ENCODE measurements at places on chromosomes 11 and 22.
A peak's percentile ranks its signal among the peaks of the same experiment; 100 is the strongest.

DNA sequence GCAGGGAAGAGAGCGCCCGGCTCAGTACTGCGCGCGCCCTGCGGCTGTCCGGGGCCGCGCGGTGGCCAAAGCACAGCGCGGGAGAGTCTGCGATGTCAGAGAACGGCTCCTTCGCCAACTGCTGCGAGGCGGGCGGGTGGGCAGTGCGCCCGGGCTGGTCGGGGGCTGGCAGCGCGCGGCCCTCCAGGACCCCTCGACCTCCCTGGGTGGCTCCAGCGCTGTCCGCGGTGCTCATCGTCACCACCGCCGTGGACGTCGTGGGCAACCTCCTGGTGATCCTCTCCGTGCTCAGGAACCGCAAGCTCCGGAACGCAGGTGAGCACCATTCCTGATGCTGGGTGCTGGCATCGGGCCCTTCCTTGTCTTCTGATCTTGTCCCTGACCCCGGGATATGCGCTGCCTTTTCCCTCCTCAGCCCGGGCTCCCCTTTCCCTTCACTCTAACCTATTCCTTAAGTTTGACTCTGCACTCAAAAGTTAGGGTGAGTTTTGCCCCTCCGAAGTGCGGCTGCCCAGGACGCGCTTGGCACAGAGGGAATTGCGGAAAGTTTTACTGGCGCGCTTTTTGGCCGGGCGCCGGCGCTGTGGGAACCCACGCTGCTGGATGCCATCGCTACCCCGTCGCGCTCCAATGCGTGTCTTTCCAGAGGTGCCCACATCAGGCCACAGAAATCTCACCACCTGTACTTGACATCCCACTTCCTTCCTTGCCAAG is at the start of gene MTNR1B:
Gene MTNR1B, plus strand, starts transcription at position 18 of the 714 bp plus-strand sequence. Its CDS starts 75 bp downstream, at position 93.
- no peak for DNase-seq

DNA sequence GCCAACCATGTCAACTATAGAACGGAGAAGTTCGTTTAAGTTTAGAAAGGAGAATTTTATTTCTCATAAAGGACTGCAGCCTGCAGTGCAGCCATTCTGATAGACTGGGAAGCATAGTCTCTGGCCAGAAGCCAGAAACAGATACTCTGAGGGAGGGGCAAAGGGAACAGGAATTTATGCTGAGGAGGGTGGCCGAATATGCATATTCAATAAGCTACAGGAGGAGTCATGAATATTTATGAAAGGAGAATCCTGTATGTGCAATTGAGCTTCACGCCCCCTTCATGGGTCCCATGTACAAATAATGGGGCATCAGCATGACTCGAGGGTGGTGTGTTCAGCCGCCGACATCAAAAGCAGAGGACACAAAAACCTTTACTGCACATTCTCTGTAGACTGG is 199.9 kb downstream of the CWF19L2 start:
- DNase-seq: no peak

DNA sequence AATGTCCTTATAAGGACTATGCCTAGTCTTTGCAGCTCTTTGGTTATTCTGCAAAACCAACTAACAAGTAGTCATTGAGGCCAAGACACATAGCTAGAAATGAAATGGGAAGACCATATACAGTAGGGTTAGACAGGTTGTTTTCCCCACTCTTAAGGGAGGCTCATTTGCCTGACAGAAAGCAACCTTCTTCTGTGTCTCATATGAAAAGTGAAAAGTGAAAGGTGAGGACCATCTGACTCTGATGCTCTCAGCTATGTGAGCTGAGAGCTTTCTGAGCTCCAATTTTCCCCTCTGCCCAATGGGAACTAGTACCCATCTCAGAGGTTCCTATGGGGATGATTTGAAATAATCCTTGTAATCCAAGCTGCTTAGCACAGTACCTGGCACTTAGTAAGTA is 142.0 kb upstream of the BDNF start:
- DNase-seq: no peak

GRCh38 chr11:32890843-32891656 is 1.6 kb upstream of the QSER1 start:
- DNase-seq: no peak

GRCh38 chr11:112697391-112698178 is 263.6 kb upstream of the NCAM1 start:
- no peak for DNase-seq

GRCh38 chr22:33126881-33127280 is 68.7 kb upstream of the SYN3 start:
- peak; percentile 12 for DNase-seq

DNA sequence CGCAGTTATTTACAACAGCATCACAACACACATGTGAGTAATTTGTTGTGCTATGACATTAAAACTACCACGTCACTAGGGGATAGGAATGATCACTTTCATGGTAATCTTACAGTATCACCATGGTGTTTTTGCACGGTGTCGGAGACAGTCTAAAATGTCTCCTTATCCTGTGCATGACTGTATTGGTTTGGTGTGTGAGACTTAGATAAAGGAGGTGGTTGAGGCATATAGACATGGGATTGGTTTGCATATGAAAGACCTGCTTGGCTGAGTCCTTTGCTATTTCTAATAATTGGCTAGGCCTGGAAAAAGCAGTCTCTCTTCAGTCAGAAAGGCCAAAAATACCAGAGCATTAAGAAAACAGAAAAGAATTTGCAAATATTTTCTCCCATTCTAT is 30.2 kb downstream of the MSANTD4 start:
- DNase-seq: no peak

DNA sequence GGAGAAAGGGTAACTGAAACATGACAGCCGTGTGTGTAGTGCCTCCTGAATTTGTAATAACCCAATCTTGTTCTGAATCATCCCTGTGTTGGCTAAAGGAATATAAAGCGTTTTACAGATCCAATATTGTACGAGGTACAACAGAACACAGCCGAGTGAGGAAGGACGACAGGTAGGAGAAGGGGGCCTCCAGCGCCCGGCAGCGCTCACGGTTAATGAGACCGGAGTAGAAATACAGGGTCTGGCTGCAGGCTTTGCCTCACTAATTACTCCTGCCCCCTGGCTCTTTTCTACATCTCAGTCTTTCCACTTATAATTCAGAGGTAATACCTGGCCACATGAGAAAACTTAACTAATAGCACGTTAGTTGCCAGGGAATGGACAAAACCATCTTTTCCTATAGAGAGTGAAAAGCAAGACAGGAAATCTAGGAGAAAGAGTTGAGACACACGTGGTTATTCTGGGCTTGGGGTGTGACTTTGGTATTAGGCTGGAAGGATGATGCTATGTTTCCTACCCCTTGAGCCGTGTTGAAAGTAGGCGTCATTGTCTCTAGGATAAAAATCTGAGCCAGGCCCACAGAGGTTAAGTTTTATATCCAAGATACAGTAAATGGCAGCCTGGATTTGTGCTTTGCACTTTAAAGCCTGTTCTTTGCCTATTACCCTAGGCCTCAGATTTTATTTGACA is 54.1 kb downstream of the GRIK4 start:
- DNase-seq: no peak

GRCh38 chr11:762421-763072 is 14.7 kb downstream of the GATD1 start:
- peak; percentile 58 for DNase-seq

GRCh38 chr11:116970485-116971292 is 127.5 kb downstream of the SIK3 start:
- DNase-seq: no peak

- DNase-seq: no peak
Measured at GRCh38 chr22:17780116-17780740, 6.0 kb upstream of the BID start.

- DNase-seq: no peak
Measured at GRCh38 chr11:92226331-92227229, 2.0 kb downstream of the FAT3 start.

DNA sequence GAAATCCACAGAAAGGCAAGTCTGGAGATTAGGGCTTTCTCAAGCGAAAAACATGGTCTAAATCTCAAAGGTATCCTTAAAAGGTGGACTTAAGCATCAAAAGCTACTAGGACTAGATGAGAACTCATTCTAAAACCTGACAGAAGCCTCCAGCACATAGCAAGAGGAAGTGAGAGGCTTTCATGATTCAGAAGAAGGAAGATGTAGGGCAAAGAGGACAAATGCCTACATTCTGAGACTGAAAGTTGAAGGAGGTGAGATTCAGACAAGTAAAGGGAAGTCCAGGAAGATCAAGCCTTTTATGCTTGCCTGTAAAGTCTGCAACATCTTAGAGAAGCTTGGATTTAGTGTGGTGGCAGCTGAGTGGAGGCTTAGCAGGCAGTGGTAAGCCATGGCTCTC is 98.9 kb downstream of the PGR start:
- DNase-seq: no peak

DNA sequence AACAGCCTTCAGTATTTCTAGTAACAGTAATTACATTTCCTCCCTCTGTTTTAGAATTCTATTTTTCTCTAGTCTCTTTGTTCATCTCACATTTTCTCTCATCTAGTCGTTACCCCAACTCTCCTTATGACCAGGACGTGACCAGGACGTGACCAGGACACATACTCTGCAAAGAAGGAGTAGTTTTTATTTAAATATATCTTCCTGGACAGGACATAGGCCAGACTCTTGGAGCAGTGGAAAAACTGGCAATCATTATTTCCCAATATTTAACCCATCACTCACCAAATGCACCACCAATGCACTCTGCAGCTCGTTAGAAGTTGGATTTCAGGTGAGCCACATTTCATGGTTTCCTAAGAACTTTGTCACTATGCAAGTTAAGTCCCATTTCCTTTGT is 40.3 kb upstream of the POGLUT3 start:
- DNase-seq: no peak

GRCh38 chr11:58530236-58530635 is 22.3 kb upstream of the OR5B21 start:
- DNase-seq: no peak

GRCh38 chr11:65927904-65928397 is 8.7 kb downstream of the DRAP1 start:
- DNase-seq: no peak

DNA sequence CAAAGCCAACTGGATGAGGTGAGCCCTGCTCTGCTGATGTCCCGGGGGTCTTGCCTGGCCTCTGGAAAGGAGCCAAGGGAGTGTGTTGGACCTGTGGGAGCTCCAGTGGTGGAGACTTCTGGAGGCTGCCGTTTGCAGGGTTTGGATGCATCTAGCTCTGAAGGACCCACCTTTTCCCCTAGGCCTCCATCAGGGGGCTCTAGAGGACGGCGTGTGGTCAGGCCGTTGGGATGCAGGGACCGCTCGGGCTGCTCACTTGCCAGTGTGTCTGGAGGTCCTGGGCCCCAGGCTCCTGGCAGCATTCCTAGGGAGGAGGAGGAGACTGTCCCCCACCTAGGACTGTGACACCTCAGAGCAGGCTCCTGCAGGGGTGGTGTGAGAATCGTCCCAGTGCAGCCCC is 58.3 kb downstream of the PRDM11 start:
- no peak for DNase-seq

- no peak for DNase-seq
Measured at GRCh38 chr11:96132437-96132836, 208.5 kb upstream of the MTMR2 start.

DNA sequence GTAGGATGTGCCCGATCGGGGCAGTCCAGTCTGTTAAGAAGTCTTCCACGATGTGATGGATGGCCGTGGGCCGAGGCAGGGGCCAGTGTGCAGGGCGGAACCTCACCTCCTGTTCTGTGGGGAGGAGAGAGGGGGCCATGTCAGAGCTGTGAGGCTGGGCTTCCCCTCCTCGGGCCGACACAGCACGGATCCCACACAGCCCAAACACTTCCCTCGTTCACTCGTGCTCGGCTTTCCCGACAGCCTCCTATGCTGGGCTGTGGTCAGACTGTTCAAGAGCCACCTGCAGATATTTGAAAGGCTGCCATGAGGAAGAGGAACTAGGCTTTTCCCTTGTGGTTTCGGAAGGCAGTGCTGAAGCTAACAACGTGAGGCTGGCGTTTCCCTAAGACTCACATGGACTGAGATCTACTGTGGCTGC is 12.3 kb upstream of the TXN2 start:
- no peak for DNase-seq

GRCh38 chr11:59770319-59770718 is 15.1 kb downstream of the STX3 start:
- DNase-seq: no peak

DNA sequence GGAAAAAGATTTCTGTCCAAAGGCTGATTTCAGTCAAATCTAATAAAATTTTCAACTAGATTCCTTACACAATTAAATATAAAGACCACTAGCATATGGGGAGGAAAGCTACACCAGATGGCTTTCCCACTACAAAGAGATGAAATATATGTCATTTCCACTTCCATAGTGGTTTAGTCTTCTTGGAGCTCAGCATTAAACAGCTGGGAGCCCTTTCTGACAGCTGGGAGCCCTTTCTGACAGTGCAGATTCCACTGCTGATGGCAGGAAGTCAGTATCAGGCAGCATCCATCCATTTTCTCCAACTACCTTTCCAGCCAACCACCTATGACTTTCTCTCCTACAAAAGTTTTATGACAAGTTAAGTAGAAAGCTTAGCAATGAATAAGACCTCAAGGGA is 177.9 kb downstream of the RRAS2 start:
- DNase-seq: no peak

- no peak for DNase-seq
Measured at GRCh38 chr22:43131773-43132501, 11.3 kb downstream of the MCAT start.

- peak; percentile 85 for DNase-seq
Measured at GRCh38 chr22:41237707-41238569, 2.8 kb downstream of the CHADL start.

- DNase-seq: no peak
Measured at GRCh38 chr22:48104766-48105165, 1342.3 kb downstream of the TBC1D22A start.

GRCh38 chr22:37225481-37225880 is 13.2 kb upstream of the SSTR3 start:
- no peak for DNase-seq

DNA sequence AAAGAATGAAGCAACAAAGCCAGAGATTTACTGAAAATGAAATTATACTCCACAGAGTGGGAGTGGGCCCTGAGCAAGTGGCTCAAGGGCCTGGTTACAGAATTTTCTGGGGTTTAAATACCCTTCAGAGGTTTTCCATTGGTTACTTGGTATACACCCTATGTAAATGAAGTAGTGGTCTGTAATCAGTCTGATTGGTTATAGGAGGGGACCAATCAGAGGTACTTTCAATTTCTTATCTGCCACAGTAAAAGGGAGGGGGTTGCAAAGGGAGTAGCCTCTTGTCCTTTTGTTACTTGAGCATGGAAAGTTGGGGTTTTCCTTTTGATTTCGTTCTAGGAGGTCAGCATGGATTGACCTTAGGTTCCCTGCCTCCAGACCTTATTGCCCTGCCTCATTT is 63.5 kb downstream of the ATM start:
- DNase-seq: no peak
